ENCODE measurements at places on chromosomes 7 and 10.

DNA sequence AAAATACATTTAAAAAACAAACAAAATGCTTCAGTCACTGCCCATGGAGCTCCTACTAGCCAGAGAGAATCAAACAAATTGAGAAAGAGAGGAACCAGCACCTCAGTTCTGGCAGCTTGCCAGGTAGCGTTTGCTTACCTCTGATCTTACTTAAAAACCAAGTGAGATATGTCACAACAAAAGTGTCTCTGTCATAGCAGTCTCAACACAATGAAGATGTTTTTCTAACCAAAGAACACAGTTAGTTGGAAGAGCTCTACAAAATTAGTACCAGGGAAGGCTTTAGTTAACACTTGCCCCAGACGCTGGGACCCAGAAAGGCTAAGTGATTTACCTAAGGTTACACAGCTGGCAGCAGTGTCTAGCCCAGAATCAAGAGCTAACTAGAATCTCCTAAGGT lies 3.4 kb downstream of the DOCK4 start:
- DNase-seq, result peak; percentile 45

GRCh38 chr7:104341546-104341945 lies 13.1 kb downstream of the LHFPL3 start:
- no peak for DNase-seq

DNA sequence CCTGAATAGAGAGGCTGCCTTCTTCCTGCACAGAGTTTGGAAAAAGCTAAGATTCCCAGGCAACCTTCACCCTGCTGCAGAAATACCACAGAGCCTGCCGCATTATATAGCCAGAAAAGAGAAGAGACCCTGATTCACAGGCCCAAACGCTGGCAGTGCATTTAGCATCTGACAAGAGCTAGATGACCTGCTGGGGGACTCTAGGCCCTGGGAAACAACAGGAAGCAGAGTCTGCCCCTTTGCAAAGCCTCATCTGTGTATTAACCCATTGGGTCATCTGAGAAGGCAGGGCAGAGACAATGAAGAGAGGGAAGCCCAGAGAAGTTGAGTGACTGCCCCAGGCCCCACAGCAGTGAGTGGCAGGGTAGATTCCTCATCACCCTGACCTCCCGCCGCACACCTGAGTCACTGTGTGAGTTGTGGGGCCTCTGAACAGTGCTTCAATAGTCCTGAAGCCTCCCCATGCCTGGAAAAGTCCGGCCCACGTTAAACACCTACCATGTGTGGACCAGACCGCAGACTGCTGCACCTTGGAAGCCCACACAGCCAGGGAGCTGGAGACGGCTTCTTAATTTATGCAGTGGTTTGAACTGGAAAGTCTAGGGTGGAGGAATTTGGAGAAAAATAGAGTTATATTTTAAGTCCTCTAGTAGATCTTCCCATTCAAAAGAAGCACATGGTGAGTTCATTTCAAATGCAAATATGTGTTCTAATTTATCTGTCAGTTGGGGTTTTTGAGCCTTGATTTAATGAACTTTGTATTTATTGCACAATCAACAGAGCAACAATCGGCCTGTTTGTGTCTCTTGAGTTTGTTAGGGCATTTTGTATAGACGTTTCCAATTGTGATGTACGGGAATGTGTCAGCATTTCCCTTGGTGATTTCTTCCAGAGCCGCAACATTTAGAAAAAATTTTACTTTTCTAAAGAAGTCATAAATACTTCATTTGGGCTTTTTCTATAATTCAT lies 80.4 kb upstream of the GPR26 start:
- DNase-seq, result no peak

DNA sequence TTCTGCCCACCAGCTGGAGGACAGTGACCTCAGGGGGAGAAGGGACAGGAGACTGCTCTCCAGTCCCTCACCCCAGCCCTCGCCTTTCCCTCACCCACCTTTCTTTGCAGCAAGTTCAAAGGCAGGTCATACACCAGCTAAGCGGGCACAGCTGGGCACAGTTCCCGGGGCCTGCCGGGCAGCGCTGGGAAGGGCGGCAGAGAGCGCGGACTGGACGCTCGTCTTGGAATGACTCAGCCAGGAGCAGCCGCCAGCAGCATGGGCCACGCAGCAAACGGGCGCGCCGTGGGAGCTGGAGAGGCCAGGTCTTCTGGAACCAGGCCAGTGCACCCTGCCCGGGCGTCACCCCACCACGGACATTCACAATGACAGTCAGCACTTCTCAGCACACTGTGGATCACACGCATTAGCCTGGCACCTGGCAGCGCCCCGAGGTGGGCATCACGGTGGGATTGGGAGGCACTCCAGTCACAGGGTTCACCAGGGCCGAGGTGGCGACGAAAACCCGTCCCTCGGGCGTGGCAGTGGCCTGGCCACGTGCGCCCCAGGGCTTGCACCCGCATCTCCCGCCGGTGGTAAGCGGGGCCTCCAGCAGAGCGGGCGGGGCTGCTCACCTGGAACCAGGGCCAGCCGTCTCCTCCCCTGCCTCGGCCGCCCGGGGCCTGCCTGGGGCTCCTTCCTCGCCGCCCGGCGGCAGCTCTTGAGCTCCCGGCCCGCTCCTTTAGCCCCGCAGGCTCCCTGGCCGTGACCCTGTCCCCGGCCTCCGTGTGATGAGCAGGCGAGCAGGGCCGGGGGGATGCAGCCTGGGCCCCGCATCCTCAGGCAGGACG lies 29.0 kb upstream of the WDFY4 start:
- DNase-seq, result peak; percentile 55

GRCh38 chr10:79331709-79332108 lies 15.6 kb upstream of the PPIF start:
- DNase-seq, result no peak

DNA sequence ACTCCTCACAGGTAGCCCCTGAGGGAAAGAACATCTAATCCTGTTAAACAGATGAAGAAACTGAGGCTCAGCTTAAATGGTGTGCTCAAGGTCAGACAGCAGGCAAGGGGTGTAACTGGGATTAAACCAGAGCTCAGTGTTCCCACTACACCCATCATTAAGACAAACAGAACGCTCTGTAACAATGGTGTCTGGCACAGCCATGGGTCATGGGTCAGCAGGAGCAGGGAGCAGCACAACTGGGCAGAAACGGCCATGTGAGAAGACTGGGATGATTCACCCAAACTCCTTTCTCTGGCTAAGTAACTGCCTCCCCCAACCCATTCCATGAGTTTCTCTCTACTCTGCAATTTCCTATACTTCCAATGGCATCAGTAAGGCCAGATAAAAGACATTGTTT lies 85.5 kb upstream of the PDE1C start:
- no peak for DNase-seq

Data from omental fat pad (tissue), 4 donors.